CD8-positive, alpha-beta memory T cell (primary cell): ENCODE measurements at places on chromosomes 7 and 10.

DNA sequence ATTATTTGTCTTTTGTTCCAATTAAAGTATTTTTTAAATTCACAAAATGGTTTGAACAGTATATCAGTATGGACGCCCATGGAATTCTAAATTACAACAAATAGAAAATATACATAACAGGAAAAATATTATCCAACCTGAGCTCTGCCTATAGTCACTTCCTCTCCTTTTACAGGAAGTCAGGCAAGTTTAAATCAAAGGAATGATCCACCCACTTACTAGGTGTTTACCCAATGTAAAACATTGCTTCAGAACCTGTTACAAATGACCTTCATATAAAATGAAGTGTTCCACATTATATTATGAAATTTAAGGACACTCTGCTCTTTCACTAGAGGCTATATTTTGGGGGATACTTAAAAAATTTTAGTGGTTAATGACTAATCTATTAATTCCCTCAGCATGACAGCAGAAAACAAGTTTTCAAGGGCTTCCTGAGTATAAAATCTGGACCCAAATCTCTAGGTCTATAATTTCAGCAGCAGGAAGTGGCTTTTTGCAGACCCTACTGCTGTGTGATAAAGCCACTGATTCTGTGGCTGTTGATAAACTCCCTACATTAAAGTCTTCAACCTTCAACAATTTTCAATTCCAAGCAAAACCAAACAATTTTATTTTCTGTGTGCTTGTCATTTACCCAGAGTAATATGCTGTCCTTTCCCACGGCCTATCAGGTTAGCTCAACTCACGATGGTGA lies 722.6 kb downstream of the GATA3 start:
- H3K36me3 ChIP-seq, result no peaks in the 10 kb centered on the region
- no peak overlapping the region for H3K4me3 ChIP-seq
- no peak for DNase-seq
- no peaks in the 10 kb centered on the region for H3K27me3 ChIP-seq

- H3K27me3 ChIP-seq, result no peaks in the 10 kb centered on the region
- DNase-seq, result no peak
- no peaks in the 10 kb centered on the region for H3K36me3 ChIP-seq
- no peak overlapping the region for H3K27ac ChIP-seq
Observed at GRCh38 chr7:51444936-51445335, 128.3 kb upstream of the COBL start.

DNA sequence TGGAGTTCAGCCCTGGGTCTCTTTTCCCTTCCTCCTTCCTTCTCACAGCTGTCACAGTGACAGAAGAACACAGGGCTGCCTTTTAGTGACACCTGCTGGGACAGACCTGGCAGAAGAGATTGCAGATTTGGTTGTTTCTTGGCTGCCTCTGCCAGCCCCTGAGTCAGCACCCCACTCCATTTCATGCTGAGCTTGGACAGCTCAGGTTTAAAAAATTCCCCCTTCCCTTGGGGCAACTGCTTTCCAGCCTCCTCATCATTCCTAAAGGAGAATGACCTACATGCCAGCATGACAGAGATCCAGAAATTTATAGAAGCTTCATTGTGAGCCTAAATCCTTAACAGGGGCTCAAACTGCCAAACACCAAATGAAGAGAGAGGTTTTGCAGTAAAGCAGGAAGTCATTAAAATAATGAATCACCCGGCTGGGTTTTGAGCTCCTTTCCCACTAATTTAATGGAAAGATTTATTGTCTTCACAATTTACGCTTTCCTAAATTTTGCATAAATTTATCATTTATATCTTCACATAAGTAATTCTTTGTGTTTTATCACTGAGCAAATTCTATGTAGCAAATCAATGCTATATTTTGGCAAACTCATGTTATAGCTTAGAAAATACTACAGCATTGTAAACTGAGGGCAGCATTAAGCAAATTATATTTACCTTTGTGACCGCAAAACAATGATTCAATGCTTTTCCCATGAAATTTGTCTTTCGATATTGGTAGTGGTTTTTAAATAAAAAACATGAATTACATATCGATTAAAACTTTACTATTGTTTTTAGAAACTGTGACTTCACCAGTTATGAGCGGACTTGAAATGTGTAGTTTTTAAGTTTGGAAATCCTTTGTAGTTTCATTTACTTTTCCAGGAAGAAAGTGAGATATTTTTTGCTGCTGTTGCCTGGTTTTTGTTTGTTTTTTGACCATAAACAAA lies 399.5 kb upstream of the ANKRD30A start:
- no peaks in the 10 kb centered on the region for H3K4me1 ChIP-seq
- no peak overlapping the region for H3K27ac ChIP-seq
- no peaks in the 10 kb centered on the region for H3K36me3 ChIP-seq

DNA sequence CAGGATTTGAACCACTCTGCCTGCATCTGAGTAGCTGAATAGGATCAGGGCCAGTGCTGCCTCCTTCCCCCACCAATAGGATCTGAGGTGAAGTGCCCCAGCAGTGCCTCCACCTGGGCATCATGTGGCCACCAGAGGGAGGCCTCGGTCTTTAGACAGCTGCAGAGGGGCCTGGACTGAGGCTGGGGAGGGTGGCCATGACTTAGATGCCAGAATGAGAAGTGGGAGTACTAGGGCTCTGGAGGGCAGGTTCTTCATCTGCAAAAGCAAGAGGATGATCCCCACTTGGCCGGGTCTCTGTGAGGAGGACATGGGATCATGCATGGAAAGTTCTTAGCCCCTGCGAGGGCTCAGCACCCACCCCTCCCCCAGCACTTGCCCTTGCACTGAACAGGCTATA lies 56.9 kb downstream of the NEUROG3 start:
- no peaks in the 10 kb centered on the region for H3K4me1 ChIP-seq
- no peak overlapping the region for H3K27ac ChIP-seq
- H3K4me3 ChIP-seq, result no peak overlapping the region

- H3K36me3 ChIP-seq, result no peaks in the 10 kb centered on the region
- H3K4me3 ChIP-seq, result no peak overlapping the region
- no peaks in the 10 kb centered on the region for H3K27me3 ChIP-seq
- H3K4me1 ChIP-seq, result no peaks in the 10 kb centered on the region
Observed at GRCh38 chr7:159049266-159050025, 95.2 kb downstream of the VIPR2 start.

DNA sequence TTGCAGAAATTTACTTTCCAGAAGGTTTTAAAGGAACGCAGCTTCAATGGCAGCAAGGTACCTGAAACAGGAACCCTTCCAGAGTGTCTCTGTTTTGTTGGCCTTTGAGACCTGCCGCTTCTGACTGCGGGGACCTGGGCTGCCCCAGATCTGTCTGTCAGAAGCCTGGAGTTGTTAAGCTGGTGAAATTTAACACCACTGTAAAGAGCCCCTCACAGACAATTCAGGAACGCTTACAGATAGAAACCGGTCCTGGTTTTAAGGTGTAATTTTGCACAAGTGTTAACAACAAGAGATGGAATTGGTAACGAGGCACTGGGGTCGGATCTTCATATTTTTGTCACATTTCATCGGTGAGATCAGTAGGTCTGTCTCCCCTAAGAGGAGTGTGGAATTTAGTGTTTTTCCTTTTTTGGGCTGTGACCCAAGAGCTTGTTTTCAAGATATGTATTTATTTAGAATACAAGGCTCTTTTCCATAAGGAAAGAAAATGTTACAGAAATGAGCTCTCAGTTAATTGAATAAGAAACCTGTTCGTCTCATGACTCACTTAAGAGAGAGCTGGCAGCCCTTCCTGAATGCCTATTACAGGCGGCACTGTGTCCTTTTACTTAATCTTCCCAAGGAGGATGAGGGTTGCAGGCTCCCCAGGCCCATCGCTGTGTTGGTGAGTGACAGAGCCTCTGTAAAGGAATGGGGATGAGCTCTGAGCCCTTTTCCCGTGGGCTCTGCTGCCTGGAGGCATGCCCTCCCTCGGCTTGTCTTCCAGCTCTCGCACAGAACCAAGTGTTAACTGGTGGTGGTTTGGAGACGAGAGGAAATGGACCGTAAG lies 168.7 kb downstream of the CUX1 start:
- H3K4me1 ChIP-seq, result no peaks in the 10 kb centered on the region
- no peak overlapping the region for H3K4me3 ChIP-seq
- H3K27me3 ChIP-seq, result no peaks in the 10 kb centered on the region
- no peaks in the 10 kb centered on the region for H3K36me3 ChIP-seq
- no peak for DNase-seq
